ENCODE measurements at places on chromosomes 3 and 15.

DNA sequence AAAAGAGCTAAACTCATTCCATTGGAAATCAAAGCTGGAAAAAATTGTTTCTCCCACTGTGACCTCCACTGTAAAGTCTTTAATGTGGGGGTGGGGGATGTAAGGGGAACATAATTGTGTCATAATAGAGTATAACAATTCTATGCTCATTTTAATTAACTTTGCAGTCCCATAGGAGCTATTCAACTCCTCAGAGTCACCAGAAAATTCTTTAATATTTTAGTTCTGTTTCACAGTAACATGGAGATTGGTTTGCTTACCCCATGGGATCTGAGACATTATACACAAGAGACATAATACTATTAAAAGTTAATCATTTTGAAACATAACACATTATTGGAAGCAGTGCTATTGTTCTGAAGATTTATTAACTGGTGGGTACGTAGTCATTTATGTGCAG is 765.9 kb upstream of the GRM7 start:
- DNase-seq = no peak

GRCh38 chr3:74121761-74122160 is 492.7 kb downstream of the CNTN3 start:
- no peak for DNase-seq

DNA sequence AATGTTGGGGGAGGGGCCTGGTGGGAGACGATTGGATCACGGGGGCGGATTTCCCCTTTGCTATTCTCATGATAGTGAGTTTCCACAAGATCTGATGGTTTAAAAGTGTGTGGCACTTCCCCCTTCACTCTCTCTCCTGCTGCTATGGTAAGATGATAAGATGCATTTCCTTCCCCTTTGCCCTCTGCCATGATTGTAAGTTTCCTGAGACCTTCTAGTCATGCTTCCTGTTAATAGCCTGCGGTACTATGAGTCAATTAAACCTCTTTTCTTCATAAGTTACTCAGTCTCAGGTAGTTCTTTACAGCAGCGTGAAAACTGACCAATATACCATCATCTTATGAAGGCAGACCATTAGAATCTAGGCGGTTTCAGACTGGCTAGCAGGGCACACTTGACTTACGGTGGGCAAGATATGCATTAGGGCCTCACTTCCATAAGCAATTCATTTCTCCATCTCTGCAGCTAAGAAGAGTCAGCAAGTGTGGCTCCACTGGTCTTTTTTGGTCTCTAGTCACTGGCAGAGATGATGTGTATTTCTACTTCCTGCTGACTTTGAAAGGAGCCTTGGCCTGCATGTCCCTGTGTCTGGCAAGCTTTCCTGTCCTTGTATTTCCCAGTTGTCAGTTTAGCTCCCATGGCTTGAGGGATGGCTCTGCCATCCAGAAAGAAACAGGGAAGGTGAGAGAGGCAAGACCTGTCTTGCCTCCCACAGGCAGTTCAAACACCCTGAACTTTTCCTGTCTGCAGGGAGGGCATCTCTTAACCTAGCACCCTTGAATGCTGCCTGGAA is 109.0 kb upstream of the ADAMTS9 start:
- DNase-seq = no peak

DNA sequence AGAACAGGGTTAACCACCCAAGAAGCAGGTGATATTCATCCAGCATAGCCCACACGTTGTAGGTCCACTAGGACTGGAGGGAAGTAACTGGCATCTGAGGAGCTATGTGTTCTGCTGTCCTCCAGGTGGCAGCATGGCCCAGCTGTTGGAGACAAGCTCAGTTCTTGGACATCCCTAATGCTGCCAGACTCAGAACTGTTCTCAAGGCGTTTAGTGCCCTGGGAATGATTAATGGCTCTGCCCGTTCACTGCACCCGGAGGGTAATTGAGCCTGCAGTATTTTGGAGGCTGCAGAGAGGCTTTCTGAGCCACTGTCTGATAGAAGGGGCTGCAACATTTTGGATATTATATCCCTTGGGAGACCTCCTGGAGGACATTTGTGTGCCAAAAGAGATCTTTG is 521.3 kb upstream of the SEMA6D start:
- no peak for DNase-seq

- peak; percentile 10 for DNase-seq
Observed at GRCh38 chr3:150703299-150703755, 393 bp downstream of the ERICH6 start.

- DNase-seq = no peak
Observed at GRCh38 chr3:193736616-193737015, 143.6 kb downstream of the OPA1 start.

DNA sequence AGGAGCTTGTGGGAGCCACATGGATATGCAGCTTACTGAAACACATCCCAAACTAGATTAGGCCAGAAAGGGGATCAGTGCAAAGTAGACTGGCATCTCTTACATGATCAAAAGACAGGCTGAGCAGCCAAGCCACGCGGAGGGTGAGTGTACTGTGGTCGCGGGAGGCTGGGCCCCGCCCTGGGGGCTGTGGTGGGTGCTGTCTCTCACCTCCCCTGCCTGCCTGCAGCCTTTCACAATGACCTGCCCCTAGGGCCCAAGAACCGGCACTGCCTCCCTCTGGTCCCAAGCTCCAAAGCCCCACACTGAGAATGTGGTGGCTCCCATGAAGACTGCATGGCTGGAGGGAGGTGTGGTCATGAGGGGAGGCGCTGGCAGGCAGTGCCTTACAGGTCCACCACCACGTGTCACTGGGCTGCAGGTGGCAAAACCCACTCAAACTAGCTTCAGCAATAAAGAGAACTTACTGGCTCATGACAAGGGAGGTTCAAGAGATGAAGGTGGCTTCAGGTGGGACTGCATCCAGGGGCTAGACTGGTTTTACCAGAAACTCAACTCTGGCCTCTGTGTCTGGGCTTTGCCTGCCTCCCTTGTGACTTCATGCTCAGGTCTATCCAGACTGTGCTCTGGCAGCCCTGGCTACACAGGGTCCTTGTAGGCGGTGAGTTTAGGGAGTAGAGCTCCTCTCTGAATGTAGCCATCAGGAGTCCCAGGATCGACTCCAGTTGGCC is 27.4 kb upstream of the PLXND1 start:
- DNase-seq = no peak

DNA sequence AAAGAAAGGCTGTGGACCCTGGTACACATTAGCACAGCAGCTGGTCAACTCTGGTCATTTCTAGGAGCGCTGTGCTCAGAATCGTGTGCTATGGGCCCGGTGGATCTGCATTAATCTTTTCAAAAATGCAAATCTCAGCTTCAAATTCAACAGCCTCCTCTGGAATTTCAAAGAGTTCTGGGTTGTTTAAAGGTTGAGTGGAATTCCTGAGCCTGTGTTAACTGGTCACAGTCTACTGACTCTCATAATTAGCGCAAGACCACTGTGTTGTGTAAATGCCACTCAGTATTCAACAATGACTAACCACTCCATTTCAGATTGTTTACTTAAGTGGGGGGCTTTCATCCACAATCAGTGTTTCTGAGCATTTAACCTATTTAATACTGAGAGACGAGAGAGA is 2.7 kb upstream of the ARNT2 start:
- DNase-seq = no peak

DNA sequence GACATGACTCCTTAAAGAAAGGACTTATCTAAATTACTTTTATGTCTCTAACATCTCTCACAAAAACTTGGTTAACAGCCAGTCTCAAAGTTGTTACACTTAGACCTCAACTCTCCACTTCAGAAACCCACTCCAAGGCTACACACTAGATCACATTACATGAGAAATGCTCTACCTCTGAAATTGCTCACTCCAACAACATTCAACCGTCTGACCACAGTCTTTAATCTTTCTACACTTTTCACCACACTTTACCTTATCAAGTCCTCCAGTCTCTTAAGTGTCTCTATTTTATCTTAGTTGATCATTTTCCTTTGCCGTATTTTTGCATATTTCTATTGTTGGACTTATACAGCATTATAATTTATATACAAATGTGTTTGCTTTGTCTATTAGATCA is 5.8 kb downstream of the SLC12A6 start:
- DNase-seq = no peak

DNA sequence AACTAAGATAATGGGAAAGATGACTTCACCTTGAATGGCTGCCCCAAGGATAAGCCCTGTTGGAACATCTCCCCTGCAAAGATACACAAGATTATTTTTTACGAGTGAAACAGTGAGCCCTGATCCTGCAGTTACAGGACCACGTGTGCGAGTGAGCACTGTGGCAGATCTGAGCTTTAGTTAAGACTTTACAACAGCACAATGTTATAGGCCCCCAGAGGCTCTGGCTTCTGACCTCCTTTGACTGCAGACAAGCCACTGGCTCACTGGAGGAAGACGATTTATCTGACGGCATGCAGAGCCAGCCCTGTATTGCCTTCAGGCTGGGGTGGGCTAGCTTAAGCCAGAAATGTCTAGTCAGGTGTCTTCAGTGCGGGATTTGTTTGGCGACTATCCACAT is 174.4 kb downstream of the ARRDC4 start:
- no peak for DNase-seq

DNA sequence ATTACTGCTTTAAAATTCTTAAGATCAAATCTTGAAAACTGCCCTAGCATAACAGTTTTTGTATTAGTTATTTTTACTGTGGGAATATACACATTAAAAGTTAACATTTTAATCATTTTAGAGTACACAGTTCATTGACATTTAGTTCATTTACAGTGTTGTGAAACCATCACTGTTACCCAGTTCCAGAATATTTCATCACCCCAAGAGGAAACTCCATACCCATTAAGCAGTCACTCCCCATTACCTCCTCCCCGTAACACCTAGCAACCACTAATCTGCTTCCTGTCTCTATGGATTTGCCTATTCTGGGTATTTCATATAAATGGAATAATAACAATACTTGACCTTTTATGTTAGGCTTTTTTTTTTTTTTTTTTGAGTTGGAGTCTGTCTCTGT is 164.1 kb upstream of the LRRFIP2 start:
- DNase-seq = no peak

- no peak for DNase-seq
Observed at GRCh38 chr3:21752749-21753347, 1.8 kb upstream of the ZNF385D start.

All from stimulated activated CD4-positive, alpha-beta T cell treated with anti-CD3 and anti-CD28 coated beads, Interleukin-15, amount 100 ng/mL, for 1 hour (primary cell).